Mesenteric fat pad (tissue), 1 donor: ENCODE measurements at places on chromosomes 1 and 21. TPM values are rescaled to one million over a fixed set of nuclear protein-coding genes. Genes with fewer than 3 reads are reported as not detected.

- no peak for DNase-seq
Measured at GRCh38 chr1:175373786-175374623, 181.4 kb upstream of the KIAA0040 start.

BRDT gene
- total RNA-seq = not detected

CFAP141 gene
- total RNA-seq = not detected

DNA sequence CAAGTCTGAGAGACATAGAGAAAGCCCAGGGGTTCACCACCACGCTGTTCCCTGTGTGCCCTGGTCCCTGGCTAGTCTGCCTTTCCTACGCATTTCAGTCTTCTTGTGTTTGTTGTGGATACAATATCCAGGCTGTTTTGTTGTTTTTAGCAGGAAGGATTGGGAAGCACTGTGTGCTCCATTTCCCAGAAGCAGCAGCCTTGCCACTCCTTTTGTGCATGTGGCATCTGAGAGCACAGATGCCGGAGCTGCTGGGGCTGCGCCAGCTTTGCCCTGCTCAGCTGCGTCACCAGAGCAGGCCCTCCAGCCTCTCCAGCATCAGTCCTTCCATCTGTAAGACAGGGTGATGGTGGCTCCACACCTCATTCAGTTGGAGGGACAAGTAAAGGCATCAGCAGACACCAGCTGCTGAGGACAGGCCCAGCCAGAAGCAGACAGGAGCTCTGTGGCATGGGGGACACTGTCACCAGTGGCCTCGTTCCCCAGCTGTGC lies 94.4 kb upstream of the COL6A1 start:
- DNase-seq = no peak

SIM2 gene
- total RNA-seq = not detected

DNA sequence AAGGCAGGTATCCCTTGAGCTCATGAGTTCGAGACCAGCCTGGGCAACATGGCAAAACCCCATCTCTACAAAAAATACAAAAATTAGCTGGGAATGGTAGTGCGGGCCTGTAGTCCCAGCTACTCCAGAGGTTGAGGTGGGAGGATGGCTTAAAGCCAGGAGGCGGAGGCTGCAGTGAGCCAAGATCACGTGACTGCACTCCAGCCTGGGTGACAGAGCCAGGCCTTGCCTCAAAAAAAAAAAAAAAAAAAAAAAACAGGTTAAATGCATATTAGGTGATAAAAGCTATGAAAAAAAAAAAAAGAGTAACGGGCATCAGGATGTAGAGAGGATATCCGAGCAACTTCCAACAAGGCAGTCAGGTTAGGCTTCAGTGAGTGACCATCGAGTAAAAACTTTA lies 2.8 kb upstream of the SRRM1 start:
- no peak for DNase-seq

GRCh38 chr1:240308096-240308495 lies 216.4 kb downstream of the FMN2 start:
- no peak for DNase-seq

- no peak for DNase-seq
Measured at GRCh38 chr1:74502432-74502831, 10.0 kb downstream of the LRRC53 start.

NOS1AP gene
- 1.3 TPM for total RNA-seq

- DNase-seq = peak; percentile 99
Measured at GRCh38 chr1:160261893-160262794, at the start of gene DCAF8. Gene DCAF8, minus strand, starts transcription at chr1:160262549. Its CDS starts 18,541 bp downstream, at chr1:160244008.

DNA sequence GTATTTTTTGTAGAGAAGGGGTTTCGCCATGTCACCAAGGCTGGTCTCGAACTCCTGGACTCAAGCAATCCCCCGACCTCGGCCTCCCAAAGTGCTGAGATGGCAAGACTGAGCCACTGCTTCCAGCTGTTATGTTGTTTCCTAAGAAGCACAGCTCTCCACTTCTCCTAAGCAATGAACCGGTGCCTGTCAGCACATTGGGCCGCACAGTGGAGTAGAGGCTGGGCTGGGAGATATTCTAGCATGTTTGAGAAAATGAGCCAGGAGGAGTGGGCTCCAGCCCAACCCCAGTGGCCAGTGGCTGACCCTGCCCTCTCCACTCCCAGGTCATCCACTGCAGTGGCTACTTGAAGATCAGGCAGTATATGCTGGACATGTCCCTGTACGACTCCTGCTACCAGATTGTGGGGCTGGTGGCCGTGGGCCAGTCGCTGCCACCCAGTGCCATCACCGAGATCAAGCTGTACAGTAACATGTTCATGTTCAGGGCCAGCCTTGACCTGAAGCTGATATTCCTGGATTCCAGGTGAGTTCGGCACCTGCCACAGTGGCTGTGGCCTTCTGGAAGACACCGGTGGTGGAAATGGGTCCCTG lies 27.0 kb downstream of the SIM2 start:
- peak; percentile 72 for DNase-seq

DNA sequence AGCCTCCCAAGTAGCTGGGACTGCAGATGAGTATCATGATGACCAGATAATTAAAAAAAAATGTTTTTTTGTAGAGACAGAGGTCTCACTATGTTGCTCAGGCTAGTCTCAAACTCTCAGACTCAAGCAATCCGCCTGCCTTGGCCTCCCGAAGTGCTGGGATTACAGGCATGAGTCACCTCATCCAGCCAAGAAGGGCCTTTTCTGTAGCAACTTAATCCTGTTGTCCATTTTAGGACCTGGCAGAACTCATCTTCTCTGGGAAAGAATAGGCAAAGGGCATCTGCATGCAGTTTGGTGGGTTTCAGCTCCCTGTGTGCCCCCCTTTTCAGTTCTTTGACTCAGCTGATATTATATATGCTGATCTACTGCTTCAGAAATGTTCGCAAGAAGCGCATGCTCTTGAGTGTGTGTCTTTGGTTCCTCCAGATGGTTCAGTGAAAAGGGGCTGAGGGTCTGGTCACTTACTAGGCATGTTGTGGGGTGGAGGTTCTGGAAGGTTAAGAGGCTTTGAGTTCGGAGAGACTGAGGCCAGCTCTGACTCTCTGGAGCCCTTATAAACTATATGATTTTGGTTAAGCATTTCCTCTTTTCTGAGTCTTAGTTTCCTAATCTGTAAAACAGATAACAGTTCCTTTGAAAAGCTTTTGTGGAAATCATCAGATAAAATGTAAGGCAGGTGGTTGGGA lies 19.4 kb upstream of the SRSF4 start:
- DNase-seq = no peak

DNA sequence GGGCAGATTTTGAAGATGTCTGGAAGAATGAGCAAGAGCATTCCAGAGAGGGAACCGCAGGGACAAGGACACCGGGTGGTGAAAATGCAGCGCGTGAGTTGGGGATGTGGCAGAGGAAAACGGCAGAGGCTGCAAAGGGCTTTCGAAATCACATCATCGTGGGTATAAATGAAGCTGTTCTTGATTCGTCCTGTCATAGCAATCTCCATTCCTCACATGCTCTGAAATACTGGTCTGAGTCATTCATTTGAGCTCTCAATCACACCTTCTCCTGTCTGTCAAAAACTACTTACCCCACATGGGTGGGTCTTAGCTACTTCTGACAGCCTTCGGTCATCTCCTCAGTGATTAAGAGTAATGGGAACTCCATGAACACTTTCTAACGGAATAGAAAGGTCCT lies 81.5 kb downstream of the ERG start:
- DNase-seq = no peak

GRCh38 chr1:45960930-45961715 lies 157.7 kb downstream of the MAST2 start:
- DNase-seq = no peak

- DNase-seq = peak; percentile 69
Measured at GRCh38 chr1:41618871-41619270, 134.4 kb upstream of the EDN2 start.

GRCh38 chr1:221497046-221497445 lies 244.8 kb downstream of the DUSP10 start:
- DNase-seq = no peak

FAM78B gene
- 1.7 TPM for total RNA-seq

DNA sequence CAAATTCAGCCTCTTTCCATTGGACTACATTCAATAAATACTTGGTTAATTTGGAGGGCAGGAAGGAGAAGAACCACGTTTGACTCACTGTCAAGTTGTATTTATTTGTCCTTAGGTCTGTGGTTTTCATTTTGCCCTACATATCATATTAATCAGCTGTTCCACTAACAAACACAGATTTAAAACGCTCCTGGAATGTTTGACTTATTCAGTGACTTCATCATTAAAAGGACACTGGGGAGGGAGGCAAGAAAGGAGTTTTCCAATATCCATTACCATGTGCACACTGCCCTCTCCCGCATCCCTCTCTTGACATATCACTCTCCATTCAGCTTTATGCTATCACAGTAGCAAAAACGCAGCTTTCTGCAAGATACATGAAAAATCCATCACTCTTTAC lies 98.2 kb upstream of the C1orf87 start:
- DNase-seq = no peak

DNA sequence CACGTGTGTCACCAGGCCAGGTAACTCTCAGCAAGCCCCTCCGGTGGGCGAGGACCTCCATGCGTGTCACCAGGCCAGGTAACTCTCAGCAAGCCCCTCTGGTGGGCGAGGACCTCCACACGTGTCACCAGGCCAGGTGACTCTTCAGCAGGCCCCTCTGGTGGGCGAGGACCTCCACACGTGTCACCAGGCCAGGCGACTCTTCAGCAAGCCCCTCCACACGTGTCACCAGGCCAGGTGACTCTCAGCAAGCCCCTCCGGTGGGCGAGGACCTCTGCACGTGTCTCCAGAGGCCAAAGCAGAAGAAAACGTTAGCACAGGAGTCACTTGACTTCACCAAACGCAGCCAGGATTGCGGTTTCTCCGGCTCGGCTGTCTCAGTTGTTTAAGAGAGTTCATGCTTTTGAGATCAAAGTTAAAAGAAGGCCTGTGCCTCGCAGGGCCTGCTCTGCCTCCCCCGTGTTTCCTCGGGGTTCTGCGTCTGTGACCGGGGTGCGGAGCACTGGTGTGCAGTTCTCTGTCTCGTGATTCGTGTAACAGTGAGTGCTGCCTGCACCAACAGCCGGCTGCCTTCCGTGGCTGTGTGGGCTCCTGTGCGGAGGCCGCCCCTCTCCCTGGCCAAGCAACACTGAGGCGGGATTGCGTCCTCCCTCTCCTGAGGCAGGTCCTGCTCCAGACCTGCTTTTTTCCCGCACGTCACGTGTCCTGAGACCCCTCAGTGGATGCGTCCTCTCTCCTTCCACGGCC lies 56.6 kb downstream of the PRKCZ start:
- no peak for DNase-seq

TMPRSS2 gene
- 0.61 TPM for total RNA-seq

CFAP410 gene
- total RNA-seq = 17.4 TPM

ICOSLG gene
- total RNA-seq = 6.0 TPM

- DNase-seq = no peak
Measured at GRCh38 chr1:100995198-100995988, 30.2 kb downstream of the DPH5 start.
